ENCODE measurements at places on chromosomes 11 and 22.

- DNase-seq: no peak
Measured at GRCh38 chr11:65560555-65561418, 2.6 kb upstream of the LTBP3 start.

- DNase-seq: no peak
Measured at GRCh38 chr11:36306888-36307287, 10.8 kb downstream of the PRR5L start.

GRCh38 chr11:130314184-130314749 lies 450 bp downstream of the ZBTB44 start:
- no peak for DNase-seq

GRCh38 chr22:32684148-32684821 lies 117.2 kb upstream of the TIMP3 start:
- DNase-seq: no peak

- no peak for DNase-seq
Measured at GRCh38 chr11:99911116-99911515, 776.0 kb upstream of the ARHGAP42 start.

DNA sequence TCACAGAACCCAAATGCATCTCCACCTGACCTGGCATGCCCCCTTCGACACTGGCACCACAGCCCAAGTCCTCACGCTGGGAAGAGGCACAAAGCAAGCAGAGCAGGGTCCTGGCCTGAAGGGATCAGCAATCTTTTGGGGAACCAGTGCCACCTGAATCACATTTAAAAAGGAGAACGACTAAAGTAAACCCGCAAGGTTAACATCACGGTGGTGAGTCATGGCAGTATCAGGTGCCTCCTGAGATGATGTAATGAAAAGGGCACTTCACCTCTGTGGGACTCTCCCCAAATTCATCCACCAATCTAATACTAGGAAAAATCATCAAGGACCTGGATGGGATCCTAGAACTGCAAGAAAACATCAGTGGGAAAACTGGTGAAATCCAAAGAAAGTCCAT lies 44.9 kb downstream of the PACSIN2 start:
- DNase-seq: no peak

GRCh38 chr11:11468954-11469353 lies 115.9 kb upstream of the CSNK2A3 start:
- no peak for DNase-seq

GRCh38 chr11:126284829-126285228 lies 1.9 kb downstream of the TIRAP start:
- DNase-seq: no peak

GRCh38 chr11:115458877-115459276 lies 45.3 kb downstream of the CADM1 start:
- no peak for DNase-seq

GRCh38 chr22:19180740-19181410 lies 2.3 kb upstream of the SLC25A1 start:
- DNase-seq: no peak

DNA sequence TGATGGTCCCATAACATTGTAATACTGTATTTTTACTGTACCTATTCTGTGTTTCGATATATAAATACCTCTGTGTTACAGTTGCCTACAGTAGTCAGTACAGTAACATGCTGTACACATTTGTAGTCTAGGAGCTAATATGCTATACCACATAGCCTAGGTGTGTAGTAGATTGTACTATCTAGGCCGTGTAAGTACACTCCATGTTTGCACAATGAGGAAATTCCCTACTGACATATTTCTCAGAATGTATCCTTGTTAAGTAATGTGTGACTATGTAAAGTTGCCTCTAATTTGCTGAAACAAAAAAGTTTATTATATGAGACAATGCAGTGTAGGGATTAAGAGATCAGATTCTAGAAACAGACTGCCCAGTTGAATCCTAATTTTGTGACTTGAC lies 21.3 kb downstream of the CAPRIN1 start:
- no peak for DNase-seq

GRCh38 chr11:114386545-114386944 lies 13.8 kb downstream of the C11orf71 start:
- DNase-seq: no peak

GRCh38 chr11:125226031-125226430 lies 61.5 kb downstream of the PKNOX2 start:
- no peak for DNase-seq

DNA sequence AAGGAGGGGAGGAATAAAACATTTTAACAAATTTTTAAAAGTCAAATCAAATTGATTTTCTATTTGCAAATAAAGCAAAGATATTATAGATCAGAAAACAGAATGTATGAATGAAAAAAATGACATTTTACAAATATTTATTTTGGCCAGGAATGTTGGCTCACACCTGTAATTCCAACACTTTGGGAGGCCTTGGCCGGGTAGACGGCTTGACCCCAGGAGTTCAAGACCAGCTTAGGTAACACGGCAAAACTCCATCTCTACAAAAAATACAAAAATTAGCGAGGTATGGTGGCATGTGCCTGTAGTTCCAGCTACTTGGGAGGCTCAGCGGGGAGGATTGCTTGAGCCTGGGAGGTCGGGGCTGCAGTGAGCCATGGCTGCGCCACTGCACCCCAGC lies 18.2 kb downstream of the THAP12 start:
- DNase-seq: no peak

GRCh38 chr11:76148941-76149613 lies 57.2 kb downstream of the WNT11 start:
- DNase-seq: no peak

- DNase-seq: no peak
Measured at GRCh38 chr11:27179334-27179733, 138.7 kb downstream of the BBOX1 start.

GRCh38 chr11:10666556-10667520 lies 26.7 kb downstream of the IRAG1 start:
- DNase-seq: no peak

DNA sequence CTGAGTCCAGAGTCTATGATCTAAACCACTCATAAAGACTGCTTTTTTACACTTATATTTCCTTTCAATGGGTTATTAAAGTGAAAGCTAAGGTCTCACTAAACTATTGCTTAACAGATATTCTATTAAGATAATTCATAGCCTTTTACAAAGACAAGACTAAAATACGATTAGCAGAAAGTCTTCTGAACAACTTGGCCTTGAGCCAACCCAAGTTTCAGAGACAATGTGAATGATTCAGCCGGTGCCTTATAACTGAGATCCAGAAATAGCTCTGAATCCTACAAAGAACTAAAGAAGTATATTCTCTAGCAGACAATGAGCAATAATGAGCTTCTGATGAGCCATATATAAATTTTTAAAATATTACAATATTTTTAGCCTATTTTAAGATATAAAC lies 41.5 kb upstream of the CARD18 start:
- DNase-seq: no peak

GRCh38 chr11:34224434-34224966 lies 119.1 kb downstream of the NAT10 start:
- DNase-seq: no peak

GRCh38 chr11:128653801-128654231 lies 40.1 kb upstream of the FLI1 start:
- DNase-seq: no peak

DNA sequence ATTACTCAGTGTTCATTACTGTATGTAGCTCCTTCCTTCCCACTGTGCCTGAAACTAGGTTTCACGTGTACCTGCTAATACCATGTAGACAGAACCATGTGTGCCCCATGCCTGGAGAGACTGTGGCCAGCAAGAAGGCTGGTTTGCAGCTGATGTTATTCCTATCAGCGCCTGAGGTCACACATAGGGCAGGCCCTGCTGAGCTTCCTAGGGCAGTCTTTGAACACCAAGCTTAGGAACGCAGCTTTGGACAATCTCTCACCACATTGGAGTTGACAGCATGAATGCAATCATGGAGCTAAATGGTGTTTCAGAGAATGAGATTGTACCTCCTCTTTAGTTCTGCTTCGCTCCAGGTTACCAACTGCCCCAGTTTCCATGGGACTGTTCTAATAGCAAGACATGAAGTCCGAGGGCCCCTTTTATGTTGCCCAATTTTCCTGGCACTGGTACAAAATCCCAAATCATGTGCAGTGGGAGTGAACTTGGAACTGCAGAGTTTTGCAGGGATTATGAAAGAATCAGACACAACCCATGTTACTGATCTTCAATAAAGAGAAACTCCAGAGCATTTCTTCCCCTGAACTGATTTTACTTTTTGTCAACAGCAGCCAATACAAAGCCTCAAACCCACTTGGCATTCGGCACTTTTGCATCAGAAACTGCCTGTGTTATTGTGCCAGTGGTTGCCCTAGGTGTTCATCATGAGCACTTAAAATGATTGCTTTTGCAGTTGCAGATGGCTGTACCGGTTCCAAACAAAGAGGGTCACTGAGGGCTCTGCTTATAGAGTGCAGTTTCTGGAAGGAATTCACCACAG lies 154.2 kb upstream of the TTC12 start:
- no peak for DNase-seq

GRCh38 chr11:79922641-79923040 lies 481.8 kb upstream of the TENM4 start:
- no peak for DNase-seq

DNA sequence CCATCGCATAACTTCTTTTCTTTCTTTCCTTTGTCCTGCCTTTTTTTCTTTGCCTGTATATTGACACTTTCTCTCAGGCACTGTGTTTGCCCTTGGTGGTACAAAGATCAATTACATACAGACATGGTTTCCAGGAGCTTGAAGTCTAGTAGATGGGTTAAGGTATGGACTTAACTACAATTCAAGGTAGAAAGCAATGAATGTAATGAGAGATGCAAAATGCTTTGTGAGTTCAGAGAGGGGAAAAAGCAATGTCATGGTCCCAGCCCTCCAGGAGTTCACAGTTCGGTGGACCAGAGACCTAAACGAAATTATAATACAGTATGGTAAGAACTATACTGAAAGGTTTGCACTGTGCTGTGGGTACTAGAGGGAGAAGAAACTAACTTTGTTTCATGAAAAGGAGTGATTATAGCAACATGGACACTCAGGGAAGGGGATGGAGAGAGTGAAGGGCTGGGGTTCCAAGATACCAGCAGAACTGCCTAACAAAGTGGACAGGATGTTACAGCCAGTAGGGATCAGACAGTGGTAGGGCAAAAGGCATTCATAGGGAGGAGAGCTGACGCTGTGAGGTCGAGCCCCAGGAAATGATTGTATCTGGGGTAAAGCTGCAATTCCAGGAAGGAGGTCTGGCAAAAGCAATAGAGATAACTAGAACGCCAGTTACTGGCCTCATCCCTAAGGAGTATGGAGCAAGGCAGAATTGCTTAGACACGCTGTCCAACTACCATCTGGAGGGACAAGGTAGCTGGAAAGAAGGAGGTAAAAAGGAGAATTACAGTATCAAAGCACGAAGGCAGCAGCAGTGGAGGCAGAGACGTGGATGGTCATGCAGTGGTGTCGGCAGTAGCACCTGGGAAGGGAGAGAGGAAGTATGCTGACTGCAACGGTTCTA lies 158.3 kb upstream of the MTMR2 start:
- DNase-seq: no peak

GRCh38 chr11:353179-353873 lies 16.0 kb upstream of the B4GALNT4 start:
- peak; percentile 76 for DNase-seq

DNA sequence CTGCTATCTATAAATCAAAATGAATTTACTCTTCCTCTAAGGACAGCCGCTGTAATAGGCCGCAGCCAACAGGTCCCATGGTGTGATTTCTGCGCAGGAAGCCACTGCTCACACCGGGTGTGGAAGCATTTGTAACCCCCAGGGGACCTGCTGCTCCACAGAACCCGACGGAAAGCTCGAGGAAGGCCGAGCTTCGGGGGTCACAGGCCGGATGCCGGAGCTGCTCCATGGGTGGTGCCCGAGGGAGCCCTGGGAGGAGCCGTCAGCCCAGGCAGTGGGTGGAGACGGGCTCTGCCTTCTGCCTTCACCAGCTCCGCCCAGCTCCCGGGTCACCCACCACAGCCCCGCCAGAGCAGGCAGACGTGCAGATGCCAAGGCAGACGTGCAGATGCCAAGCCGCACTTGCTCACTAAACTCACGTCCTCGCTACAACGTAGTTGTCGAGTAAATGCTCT lies 63.5 kb downstream of the BRD1 start:
- no peak for DNase-seq

DNA sequence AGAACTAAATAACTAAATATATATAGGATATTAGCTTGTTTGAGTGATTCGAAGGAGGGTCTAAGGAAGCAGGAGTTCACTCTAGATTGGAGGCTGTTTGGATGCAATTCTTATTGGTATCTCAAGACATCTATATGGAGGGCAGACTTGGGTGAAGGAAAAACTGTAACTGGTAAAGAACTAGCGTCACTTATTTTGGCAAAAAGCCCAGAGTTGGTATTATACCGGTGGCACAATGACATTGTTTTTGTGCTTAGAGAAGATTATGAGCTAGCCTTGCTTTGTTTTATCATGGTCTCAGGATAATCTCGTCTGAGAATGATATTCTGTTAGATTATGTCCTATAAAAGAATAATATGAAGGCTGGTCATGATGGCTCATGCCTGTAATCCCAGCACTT lies 6.0 kb upstream of the SLC35F2 start:
- no peak for DNase-seq

- DNase-seq: no peak
Measured at GRCh38 chr11:64048042-64048854, 12.5 kb downstream of the FLRT1 start.

- DNase-seq: no peak
Measured at GRCh38 chr22:50443801-50444625, 30.8 kb downstream of the SBF1 start.

- no peak for DNase-seq
Measured at GRCh38 chr11:60762851-60763691, 6.4 kb downstream of the MS4A15 start.

DNA sequence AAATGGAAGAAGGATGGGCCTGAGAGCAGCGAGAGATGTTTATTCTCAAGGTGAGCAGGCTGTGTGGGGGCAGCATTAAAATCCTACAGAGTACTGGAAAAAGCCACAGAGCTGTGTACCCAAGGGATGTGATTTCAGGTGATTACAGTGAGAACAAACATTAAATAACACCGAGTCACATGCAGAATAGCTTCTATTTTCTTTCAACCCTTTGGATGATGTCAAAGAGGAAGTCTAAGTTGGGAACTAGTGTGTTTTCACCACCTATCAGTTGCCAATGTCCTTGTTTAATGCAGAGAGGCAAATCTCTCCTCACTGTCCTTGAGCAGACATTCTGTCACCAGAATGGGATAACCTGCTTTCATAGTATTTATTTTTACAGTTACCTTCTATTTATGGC lies 379.6 kb upstream of the NARS2 start:
- no peak for DNase-seq

GRCh38 chr11:112795142-112795815 lies 165.9 kb upstream of the NCAM1 start:
- peak; percentile 49 for DNase-seq

DNA sequence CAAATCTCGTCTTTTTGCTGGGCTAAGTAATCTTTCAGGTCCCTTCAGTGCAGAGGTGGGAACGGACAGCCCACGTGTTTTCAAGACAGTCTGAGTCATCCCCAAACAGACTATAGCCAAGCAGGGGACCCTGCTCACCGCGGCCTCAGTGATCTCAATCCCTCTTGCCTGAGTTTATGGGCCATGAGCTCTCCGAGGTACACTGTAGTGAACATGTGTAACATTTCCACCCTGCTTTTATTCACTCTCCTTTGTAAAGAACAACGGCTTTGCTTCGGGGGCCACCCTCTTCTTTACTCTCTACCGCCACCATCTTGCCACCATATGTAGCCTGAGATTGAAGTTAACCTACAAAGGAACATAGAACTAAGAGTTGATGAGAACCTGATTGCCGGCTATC lies 11.5 kb upstream of the KCTD14 start:
- DNase-seq: no peak
